Adrenal gland (tissue), 19 donors: ENCODE measurements at places on chromosomes 3 and 15. TPM values are rescaled to one million over a fixed set of nuclear protein-coding genes. Genes with fewer than 3 reads are reported as not detected.

UBP1 gene
- polyA plus RNA-seq: 57.4 TPM

CCRL2 gene
- polyA plus RNA-seq: 1.1 TPM

GRCh38 chr15:89335298-89336041 lies 846 bp upstream of the POLG start:
- DNase-seq: peak; percentile 71

CNTN3 gene
- polyA plus RNA-seq: 6.3 TPM

LYZL4 gene
- not detected for polyA plus RNA-seq

DNA sequence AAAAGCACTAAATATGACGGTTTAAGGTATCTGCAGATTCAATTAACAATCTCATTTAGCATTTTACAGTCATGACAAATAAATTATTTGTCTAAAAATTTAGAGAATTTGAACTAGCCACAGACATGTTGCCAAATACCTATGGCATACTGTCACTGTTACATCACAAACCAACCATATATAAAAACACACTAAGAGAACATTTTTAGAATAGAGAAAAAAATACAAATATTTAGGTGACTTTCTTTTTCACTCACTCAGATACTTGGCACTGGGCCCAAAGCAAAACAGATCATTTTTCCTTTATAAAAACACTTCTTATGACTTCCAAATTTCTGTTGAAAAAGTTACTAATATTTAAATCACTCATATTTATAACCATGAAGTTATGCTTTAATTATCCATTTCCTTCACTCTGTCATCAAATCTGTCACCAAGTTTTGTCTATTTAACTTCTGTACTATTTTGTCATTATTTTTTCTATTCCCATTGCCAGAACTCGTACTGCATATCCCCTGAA lies 644.7 kb downstream of the OTOL1 start:
- no peak for DNase-seq

GRCh38 chr15:88469321-88469720 lies 1.8 kb downstream of the MRPS11 start:
- DNase-seq: no peak

DNA sequence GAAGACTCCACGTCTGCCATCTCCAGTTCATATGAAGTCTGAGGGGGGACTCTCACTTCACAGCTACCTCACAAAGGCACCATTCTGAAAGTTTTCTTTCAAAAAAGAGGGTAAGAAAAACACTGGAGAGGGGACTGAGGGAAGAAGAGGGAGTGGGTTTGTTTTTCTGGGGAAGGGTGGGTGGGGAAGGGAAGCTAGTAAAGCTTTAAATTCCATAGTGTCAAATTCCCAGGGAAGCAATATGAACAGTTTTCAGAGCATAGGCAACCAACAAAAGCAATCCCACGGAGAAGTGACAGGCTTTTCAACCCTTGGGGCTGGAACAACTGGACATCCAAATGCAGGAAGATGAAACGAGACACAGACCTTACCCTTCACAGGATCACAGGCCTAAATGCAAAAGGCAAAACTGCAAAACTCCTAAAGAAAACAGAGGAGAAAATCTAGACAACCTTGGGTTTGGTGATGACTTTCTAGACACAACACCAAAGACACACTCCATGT lies 61.7 kb downstream of the CHSY1 start:
- DNase-seq: no peak

- DNase-seq: peak; percentile 54
Measured at GRCh38 chr15:82159922-82160321, 102.6 kb downstream of the EFL1 start.

DNA sequence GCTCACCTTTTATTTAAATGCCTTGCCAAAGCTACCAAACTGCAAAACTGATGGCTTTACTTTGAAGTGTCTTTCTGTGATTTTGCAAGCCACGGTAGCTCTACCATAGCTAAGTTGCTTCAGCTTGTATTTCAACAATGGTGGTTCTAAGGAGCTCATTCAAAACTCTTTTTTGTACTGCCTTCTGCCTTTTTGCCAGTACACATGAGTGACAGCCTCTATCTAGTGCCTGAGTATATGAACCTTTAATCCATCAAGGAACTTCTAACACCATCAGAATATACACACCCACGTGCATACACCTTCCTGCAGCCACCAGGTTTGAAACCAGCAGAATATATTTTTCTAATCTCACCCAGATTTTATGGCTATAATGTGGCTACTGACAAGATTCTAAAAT lies 10.4 kb upstream of the NR2F2 start:
- no peak for DNase-seq
